ENCODE measurements at places on chromosomes 6 and 20.

DNA sequence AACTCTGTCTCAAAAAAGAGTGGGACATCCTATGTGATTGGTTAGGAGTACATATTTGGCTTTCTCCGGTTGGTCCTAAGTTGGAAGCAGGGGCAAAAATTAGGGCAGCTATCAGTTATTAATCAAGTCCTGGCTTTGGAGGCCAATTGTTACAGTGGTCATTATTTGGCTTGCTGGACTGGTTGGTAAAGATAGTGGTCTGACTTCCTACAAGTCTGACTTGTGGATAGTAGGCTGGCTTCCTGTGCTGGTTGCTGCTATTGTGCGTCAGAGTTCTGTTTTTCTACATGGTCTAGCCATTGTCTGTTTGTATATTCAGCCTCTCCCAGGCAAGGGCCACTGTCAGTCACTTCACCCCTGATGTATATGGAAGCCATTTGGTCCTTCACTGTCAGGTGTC is 7.0 kb downstream of the ACOT8 start:
- DNase-seq, result no peak

- no peak for DNase-seq
Observed at GRCh38 chr20:48234951-48235350, 449.7 kb upstream of the SULF2 start.

- no peak for DNase-seq
Observed at GRCh38 chr20:45347936-45348778, at the start of gene SDC4. Gene SDC4 (minus strand): TSS chr20:45348424. CDS start chr20:45348384, 40 bp downstream.

DNA sequence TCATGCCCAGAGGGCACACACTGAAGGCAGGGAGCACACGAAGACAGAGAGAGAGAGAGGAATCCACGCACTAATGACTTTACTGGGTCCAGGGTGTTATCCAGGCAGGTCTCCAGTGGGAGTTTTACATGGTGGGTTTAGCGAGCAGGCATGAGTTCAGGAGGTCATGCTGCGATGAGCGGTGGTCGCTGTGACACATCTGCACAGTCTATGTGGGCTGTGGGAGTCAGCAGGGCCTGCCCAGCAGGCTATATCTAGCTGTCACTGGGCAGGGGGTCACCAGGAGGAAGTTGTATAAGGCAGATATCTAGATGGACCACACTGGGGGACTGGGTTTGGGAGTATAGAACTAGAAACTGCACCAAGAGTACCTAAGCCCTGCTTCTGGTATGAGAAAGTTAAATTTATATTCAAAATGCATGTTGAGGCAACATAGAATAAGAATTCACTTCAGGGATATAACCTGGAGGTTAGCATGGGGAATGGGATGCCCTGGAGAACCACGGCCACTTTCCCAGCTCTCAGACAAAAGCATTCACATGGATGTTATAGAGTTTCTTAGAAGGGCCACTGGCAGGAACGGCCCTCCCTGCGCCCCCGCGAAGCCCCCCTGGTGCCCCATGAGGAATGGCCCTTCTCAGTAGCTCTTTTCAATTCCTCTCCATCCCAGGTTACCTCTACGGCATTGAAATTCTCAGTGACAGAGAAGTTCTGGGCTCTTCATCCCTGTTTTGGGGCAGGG is 113.9 kb downstream of the RNF144B start:
- DNase-seq, result no peak

DNA sequence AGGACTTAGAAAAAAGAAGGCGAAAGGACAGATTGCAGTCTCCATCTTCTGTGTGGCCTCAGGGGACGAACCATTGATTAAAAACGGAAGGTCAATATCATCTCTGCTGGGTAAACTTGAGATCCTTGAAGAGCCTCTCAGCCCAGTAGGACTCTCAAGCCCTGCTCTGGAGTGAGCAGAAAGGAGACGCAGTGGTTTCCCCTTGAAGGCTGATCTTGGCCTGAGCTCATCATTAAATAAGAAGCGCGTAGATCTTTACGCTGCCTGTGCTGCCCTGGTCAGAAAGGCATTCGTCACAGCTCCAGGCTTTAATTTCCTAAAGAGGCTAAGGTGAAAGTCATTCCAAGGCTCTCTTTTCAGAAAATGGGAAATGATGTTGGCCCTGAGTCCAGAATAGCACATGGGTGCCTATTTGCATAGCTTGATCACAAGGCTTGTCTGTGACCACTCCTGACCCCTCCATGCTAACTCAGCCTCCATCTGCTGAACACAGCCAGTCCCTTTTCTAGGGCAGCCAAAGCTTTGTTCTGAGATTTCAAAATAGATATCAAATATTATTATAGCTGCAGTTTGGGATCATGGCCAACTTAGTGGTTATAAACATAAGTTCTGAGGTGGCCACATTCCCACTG is 29.3 kb upstream of the XRN2 start:
- no peak for DNase-seq

- no peak for DNase-seq
Observed at GRCh38 chr20:2699775-2700413, 7.3 kb downstream of the EBF4 start.

DNA sequence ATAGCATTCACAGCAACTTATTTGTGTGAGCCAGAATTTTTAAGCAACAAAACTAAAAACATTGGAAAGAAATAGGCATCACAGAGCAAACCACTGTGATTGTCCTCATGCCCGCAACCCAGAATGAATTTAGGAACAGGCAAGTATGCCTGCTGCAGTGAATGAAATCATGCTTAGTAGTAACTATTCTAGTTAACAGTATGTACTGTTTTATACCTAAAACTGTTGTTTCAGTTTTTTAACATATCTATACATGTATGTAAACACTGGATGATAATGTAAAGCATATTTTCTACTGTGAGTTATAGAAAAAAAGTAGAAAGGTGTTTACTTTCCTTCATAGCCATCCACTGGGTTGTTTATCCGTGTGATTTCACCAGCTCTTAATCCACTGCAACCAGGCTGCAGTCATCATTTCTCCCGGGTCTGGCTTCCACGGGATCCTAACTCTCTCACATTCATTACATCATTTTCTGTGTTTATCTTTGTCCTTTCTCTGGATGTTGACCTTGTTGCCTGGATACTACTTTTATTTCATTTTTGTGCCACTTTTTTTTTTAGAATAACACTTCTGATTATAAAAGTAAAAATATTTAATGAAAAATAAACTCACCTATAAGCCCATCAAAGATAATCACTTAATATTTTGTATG is 3.6 kb upstream of the ARFGEF3 start:
- no peak for DNase-seq

DNA sequence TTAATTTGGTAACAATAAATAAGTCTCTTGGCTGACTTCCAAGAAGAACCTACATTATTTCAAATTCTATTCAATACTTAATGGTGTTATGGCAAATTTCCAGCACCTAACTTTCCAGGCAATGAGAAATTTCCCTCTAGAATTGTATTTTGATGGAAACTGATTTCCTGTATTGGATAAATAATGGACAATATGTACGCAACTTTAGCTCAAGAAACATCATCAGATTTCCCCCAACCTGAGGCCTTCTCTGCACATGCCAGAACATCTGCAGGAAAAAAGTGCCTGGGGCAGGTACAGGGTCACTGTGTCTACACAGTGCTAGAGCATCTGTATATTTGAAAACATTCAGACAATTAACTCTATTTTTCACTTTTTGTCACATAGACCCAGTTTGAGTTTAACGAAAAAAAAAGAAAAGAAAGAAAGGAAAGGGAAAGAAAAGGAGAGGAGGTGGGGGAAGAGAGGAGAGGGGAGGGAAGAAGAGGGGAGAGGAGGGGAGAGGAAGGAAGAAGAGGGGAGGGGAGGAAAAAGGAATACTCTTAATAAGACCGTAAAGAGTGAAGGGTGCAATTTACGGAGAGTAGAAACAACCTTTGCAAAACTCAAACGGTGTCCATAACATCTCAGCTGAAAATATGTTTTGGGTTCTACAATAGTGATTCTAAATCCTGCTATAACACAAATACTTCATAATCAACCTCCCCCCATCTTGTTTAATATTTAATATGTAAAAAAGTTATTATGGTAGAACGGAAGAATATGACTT is 130.0 kb downstream of the TSHZ2 start:
- no peak for DNase-seq

DNA sequence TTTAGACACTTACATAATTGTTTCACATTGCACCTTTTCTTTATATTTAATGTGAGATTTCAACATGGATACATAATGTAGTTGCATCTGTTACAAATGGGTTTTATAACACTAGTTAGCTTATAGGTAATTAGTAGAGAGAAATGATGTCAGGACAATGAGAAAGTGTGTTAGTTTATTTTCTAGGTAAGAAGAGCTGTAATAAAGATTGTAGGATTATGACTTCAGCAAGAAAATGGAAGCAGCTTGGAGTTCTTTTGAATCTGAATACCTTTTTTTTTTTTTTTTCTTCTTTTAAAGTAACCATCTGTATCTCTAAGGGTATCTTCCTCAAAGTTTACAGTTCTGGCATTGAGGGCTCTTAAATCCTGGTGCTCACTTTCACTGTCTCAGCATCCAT is 35.3 kb downstream of the CD2AP start:
- no peak for DNase-seq

DNA sequence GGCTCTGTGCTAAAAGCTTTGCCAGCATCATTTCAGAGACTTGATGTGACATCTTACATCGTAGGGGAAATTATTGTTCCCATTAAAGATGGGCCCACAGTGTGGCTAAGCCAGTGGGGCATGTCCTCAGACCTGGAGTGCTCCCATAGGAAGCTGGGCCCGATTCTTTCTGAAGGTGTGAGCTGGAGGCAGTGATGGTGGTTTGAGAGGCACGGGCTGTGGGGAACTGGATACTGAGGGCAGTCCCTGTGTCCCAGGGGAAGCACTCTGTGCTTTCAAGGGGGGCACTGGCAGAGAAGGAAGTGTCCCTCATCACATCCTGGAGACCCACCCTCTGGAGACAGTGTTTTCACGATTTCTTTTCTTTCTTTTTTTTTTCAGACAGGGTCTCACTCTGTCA is 8.6 kb upstream of the FAM110A start:
- DNase-seq, result no peak

- no peak for DNase-seq
Observed at GRCh38 chr6:15905488-15906419, 223.1 kb upstream of the MYLIP start.

DNA sequence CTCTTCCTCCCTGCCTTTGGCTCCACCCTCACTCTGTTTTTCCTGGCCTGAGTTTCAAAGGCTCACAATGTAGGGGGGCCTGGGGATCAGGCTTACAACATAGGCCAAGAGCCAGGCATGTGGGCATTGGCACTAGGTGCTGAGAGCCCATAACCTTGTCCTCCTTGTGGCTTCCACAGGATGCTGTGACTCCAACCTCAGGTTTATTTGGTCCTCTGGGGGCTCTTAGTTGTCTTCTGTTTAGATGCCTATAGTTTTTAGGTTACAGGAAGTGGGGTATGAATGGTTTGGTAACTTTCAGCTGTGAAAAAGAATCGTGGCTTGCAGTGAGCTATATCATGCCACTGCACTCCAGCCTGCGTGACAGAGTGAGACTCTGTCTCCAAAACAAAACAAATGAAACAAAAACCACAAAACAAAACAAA is 25.6 kb downstream of the MMP24 start:
- no peak for DNase-seq

- no peak for DNase-seq
Observed at GRCh38 chr6:129989396-129989795, 29.0 kb upstream of the L3MBTL3 start.

DNA sequence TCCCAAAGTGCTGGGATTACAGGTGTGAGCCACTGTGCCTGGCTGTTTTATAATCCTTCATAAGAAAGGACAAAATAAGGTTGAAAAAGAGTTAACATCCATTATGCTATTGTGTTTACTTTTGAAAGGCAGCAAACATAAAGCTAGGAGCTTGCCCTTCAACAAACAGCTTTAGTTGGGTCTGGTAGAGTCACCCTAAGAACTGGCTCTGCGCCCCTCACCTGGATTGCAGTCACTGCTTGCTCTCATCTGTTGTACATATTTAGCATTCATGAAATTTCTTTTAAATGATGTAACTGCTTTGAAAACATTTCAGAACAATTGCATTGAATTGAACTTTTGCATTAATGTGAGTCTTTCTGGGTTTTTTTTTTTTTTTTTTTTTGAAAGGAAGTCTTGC is 38.9 kb downstream of the JARID2 start:
- DNase-seq, result no peak

DNA sequence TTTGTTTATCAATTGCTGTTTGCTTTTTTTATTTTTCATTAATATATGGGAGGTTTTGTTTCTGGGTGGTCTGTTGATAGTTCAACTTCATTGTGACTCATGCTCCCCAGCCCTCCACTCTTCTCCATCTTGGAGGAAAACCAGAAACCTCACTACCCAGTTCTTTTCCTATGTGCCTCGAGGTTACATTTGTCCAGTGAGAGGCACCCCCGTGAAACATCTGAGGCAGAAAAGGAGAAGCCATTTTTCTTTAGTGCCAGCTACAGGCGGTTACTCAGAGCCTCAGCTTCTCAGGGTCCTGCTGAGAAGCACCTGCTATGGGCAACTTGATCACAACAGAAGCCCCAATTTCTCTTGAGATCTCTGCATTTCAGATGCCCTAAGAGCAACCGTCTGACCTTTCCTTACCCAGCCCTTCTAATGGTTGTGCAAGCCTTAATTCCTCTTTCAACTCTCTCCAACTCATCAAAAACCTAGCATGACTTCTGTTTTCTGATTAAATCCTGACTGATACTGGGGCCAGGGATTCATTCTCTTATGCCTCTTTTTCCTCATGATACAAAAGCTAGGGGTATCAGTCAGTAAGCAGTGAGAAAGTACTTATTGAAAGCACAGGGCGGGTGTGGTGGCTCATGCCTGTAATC is 144.6 kb downstream of the ELOVL4 start:
- DNase-seq, result no peak

DNA sequence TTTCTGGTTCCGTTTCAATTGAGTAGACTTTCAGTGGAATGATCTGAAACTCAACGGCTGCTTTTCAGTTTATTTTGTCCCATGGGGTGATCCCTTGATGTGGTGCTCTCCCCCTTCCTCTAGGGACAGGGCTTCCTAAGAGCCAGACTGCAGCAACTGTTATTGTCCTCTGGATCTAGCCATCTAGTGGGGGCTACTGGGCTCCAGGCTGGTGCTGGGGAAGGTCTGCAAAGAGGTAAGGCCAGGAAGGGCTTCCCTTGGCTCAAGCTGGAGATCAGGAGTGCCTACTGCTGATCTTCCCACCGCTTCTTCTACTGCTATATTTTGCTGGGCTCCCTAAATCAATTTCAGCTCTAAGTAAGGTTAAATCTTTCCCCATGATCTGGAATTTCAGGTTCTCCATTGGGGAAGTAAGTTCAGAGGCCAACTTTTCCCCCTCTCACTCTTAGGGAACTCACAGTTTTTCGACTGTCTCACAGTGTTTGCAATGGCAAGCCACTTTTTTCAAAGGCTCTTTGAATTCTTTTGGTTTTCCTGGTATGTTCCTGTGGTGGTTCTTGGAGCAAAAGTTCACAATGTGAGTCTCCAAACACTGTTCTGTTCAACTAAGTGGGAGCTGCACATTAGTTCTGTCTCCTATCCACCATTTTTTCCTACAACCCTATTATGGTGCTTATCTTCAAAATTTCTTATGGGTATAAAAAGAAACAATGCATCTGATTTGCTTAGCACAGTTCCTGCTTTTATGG is 286.2 kb upstream of the EXOC2 start:
- DNase-seq, result no peak

GRCh38 chr20:63080411-63080810 is 73.6 kb upstream of the BHLHE23 start:
- DNase-seq, result no peak
